ENCODE measurements at places on chromosomes 1 and 21.

DNA sequence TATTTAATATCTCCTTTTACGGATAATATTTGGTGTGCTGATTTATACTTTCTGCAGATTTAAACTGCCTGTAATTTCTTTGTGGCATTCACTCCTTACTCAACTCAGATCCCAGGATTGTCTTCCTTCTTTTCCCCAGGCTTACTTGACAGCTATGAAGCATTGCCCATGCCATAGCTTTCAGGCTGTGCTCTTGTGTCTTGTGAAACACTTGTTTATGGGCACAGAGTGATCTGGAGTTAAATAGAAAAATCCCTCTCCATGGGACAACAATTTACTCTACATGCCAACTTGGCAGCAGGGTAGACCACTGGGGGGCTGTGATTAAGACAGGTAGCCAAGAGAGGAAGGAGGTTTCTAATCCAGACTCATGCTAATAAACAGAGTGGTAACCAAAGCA lies 57.4 kb downstream of the PPP1R12B start:
- DNase-seq, result no peak

GRCh38 chr1:21783679-21784603 lies 992 bp upstream of the USP48 start:
- DNase-seq, result no peak

DNA sequence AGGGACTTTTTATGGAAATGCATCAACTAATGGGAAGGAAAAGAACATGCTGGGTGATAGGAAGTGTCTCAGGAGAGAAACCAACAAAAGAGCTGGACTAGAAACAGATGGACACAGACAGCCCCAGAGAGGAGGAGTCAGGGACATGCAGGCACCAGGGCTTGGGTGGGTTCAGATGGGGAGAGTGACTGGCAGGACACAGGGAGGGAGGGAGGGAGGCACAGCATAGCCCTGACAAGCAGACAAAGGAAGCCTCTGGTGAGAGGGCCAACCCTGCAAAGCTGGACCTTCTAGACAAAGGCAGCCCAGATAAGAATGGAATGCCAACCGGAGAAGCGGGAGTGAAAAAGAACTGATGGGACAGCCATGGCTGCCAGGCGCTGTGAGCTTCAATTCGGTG lies 568.8 kb downstream of the AJAP1 start:
- no peak for DNase-seq

DNA sequence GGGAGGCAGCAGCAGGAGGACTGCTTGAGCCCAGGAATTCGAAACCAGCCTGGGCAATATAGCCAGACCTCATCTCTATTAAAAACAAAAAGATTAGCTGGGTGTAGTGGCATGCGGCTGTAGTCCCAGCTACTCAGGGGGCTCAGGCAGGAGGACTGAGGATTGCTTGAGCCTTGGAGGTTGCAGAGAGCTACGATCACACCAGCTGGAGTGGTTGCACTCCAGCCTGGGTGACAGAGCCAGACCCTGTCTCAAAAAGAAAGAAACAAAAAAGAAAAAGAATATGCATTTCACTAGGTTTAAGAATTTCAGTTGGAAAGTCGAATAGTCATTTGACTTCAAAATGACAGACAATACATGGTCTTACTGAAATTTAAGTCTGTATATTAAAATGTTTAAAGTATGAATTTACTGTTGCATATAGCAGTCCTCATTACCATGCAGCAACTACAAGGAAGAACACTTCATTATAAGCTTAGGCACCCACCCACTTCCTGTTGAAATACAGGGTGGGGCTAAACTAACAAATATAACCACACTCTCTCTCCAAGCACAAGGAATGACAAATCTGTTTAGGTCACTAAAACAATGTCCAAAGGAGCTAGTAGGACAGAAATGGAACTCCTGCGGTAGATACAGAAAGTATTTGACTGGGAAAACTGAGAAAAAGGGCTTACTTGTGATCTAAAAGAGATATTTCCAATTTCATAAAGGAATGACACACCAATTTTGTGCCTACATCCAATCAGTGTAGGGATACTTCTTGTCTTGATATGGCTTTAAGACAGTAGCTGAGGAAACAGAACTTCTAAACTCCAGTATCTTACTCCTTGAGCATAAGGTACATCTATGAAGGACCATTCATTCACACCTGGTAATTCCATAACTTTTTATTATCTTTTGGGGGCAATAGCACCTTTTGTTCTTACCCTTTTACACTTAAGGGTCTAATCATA lies 44.1 kb downstream of the GPR3 start:
- DNase-seq, result no peak

- DNase-seq, result no peak
Observed at GRCh38 chr1:162930976-162931560, 70.1 kb upstream of the CCDC190 start.

DNA sequence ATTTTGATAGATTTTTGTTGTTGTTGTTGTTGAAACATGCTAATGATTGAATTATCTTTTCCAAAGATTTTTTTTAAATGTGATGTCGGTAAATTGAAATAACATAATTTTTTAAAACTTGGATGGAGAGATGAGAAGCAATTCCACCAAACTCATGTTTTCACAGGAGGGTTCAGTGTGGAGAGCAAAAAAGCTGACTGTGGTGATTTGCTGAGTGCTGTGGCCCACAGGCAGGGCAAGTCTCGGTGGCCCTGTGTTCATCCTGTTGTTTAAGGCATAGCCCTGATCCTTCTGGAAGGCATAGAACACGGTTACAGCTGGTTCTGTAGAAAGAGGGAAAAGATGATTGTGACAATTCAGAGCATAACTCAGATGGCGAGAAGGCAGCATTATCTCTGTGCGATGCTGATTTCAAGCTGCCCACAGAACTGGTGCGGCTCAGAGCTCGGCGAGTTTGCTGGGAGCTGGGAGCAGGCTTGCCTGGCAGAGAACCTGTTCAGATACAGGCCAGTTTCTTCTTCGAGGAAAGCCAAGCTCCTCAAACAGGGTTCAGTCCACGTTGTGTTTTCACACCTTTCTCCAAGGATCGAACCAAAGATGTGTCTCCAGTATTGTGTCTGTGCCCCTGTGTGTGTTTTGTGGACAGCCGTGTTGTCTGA lies 127.1 kb downstream of the HUNK start:
- no peak for DNase-seq

DNA sequence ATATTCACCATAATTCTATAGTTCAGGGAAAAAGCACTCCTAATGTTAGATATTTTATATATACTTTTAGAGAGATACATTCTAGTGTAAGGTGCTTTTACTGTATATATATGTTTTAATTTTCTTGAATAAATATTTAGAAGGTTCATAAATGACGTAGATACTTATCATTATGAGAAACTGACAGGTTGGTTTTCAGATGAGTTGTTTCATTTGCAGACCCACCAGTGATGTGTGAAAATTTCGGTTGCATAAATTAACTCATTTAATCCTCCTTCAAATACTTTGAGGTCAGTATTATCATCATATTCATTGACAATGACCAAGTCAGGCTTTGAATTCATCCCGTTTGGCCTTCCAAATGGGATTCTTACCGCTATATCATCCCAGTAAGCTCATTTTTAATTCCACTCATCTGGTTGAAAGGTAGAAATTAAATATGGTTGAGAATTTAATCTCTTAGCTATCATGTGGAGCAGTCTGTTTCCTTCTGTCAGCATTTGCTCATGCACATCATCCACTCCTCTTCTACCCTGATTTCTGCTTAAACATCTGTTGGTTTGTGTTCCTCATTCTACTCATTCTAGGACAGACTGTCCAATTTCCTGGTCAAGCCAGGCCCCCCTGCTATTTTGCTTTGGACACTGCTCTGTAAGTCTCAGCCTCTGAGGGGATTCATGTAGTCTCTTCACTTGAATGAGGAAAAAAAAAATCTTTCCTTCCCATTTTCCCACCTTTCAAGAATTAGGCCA lies 1156.6 kb downstream of the PLA2G4A start:
- DNase-seq, result no peak

DNA sequence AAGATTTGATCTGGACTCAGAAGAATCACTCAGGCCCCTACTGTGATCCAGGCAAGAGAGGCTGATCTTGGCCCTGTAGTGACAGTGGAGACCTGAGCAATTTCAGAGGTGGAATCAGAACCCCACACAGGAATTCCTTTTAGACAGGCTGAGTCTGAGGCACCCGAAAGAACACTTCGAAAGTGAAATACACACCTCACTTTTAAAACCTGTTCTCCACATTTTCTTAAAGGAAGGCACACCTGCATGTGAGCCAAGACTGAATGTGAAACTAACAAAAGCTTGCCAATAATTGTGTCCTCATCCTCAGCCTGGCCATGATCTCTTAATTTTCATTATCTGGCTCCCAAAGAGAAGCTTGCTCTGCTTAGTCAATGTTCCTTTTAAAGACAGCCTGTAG lies 32.2 kb downstream of the SIPA1L2 start:
- DNase-seq, result no peak

GRCh38 chr1:183195142-183195574 lies 9.1 kb downstream of the LAMC2 start:
- no peak for DNase-seq

GRCh38 chr1:116911188-116911553 lies 1.5 kb downstream of the PTGFRN start:
- no peak for DNase-seq

- DNase-seq, result no peak
Observed at GRCh38 chr1:94315552-94316116, 78.2 kb upstream of the ARHGAP29 start.

DNA sequence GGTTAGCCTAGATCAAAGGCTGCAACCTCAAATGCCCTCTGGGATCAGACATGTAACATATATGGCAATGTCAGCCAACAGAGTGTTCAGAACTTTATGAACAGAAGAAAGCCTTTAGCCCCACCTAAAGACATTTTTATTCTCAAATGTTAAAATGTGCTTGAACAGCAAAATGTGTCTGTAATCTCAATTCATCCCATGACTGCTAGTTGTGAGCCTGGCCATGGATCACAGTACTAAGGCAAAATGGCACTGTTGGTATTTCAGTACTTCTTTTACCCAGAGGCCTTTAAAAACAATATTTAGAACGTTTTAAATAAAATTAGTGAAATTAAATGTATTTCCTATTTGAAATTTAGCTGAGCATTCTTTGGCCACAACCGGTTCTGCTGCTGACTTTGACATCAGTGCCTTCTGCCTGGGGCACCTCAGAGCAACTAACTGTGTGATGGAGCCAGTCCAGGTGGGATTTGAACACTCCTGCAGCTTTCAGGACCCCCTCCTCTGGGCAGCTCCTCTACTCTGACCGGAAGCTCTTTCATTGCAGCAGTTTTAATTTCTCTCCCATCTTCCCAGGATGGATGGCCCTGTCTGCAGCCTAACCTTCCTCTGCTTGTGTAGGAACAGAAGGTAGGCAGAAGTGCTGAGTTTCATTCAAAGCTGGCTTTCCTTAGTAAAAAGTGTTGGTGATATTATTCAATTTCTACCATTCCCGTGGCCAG lies 68.3 kb upstream of the NFIA start:
- no peak for DNase-seq

- DNase-seq, result no peak
Observed at GRCh38 chr1:15146142-15146680, 7.3 kb upstream of the TMEM51 start.

DNA sequence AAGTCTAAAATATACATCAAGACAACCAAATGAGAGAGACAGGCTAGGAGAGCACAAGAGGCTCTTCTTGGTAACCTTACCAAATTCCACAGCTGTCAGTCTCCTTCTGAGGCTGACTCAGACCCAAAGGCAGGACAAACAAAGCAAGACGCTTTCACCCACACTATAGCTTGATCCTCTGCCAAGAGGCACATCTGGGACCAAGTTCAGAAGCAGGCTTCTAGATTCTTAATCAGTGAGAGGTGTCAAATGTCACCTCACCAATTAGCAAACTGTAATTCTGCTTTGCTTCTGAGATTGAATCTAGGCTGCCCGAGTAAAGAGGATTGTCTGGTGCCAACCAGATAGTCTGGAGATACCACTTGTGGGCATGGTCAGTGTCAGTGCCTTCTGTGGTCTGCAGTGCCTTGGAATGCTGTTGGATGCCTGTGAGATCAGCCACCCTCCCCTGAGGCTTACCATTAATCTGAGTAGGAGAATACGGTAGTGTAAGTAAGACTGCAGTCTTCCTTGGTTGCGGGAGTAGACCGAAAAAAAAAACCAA lies 151.0 kb downstream of the FMN2 start:
- no peak for DNase-seq

- peak; percentile 51 for DNase-seq
Observed at GRCh38 chr1:112501810-112502641, 6.7 kb upstream of the WNT2B start.

- no peak for DNase-seq
Observed at GRCh38 chr1:43563876-43564539, 33.3 kb downstream of the PTPRF start.

GRCh38 chr1:2863648-2863963 lies 62.1 kb upstream of the TTC34 start:
- no peak for DNase-seq

GRCh38 chr1:217425422-217425821 lies 205.5 kb downstream of the GPATCH2 start:
- DNase-seq, result no peak

DNA sequence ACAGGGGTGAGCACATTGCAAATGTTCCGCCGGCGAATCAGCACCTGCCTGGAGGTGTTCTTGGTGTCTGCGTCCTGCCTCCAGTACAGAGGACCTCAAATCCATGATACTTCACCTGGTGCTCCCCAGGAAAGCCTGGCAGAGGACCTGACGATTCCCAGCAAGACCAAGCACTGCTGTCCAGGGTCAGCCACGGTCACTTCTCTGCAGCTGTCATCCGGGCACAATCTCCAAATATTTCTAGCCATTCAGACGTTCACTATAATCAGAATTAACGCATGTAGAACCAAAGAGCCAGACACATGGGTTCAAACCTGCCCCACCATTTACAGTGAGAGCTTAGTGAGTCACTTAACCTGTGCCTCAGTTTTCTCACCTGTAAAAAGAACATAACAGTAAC lies 74.5 kb downstream of the CLIC6 start:
- DNase-seq, result no peak

GRCh38 chr21:44763050-44763378 lies 38.6 kb downstream of the UBE2G2 start:
- DNase-seq, result no peak

GRCh38 chr1:110338886-110339406 lies at the start of gene RBM15:
TSS of gene RBM15 (plus strand) at chr1:110339377. CDS start at chr1:110339406, 29 bp downstream.
- DNase-seq, result peak; percentile 99

GRCh38 chr1:150487763-150488115 lies 520 bp downstream of the TARS2 start:
- no peak for DNase-seq

DNA sequence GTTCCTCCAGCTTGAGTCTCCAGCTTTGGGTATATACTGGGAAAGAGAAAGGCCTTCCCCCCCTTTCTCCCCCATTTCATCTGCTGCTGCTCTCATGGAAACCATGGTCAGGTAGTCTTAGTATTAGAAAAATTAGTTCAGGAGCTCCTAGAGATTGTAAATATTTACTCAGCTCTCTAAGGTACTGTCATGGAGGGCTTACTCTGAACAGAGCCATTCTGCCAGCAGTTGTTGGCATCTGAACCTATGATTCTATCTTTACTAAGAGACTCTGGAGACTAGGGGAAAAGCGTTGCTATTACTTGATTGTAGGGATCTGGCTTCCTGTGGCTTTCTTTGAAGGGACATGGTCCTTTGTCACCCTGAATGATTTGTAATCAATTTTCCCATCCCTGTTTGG lies 6.1 kb downstream of the INTS3 start:
- no peak for DNase-seq

Data from NCI-H1930 (cell line).